Nasal cavity respiratory epithelium epithelial cell of viscerocranial mucosa (primary cell): ENCODE measurements at places on chromosomes 6 and 20. TPM values are rescaled to one million over a fixed set of nuclear protein-coding genes. Genes with fewer than 3 reads are reported as not detected.

GABRR1 gene
- total RNA-seq: not detected in 2 replicates

STMND1 gene
- total RNA-seq: not detected in 2 replicates

ARMC12 gene
- 0.57 and 1.0 TPM in 2 replicates for total RNA-seq

HTR1B gene
- 0.64 and 0.68 TPM in 2 replicates for total RNA-seq

SLC17A9 gene
- total RNA-seq: 0.28 TPM in 1 of 2 replicates, not detected in the other
